ENCODE measurements at places on chromosomes 16 and 17.

DNA sequence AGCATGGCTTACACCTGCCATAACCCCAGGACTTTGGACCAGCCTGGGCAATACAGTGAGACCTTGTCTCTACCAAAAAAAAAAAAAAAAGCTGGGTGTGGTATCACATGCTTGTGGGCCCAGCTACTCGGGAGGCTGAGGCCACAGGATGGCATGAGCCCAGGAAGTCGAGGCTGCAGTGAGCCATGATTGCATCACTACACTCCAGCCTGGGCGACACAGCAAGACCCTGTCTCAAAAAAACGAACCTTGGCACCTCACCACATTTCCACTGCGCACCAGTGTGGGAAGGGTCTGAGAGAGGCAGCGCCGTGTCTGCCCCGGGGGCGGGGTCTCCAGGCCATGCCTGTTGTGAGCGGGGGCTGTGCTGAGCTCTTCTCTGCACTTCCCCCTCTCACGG is 6.3 kb downstream of the ACSF3 start:
- no peak for DNase-seq

DNA sequence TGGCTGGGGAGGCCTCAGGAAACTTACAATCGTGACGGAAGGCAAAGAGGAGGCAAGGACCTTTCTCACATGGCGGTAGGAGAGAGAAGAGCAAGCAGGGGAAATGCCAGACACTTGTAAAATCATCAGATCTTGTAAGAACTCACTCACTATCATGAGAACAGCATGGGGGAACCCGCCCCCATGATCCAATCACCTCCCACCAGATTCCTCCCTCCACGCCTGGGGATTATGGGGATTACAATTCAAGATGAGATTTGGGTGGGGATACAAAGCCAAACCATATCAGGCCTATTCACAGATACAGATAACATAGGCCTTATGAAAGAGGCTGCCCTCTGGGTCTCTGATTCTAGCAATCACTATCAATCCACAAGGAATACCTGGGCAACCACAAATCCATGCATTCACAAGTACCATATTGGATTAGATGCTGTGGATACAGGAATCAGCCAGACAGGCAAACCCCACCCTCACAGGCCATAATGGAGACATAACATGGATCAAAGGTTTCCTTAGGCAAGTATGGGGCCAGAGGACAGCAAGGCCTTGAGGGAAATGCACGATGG is 284.9 kb downstream of the SOX9 start:
- no peak for DNase-seq

DNA sequence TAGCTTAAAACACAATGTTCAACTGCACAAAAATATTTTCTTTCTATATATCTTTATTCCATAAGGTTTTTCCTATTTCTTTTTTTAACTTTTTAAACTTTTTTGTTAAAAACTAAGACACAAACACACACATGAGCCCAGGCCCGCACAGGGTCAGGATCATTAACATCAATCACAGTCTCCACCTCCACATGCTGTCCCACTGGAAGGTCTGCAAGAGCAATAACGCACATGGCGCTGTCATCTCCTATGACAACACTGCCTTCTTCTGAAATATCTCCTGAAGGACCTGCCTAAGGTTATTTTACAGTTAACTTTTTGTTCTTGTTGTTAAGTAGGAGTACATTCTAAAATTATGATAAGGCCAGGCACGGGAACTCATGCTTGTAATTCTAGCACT is 4.1 kb downstream of the CFAP20 start:
- no peak for DNase-seq

DNA sequence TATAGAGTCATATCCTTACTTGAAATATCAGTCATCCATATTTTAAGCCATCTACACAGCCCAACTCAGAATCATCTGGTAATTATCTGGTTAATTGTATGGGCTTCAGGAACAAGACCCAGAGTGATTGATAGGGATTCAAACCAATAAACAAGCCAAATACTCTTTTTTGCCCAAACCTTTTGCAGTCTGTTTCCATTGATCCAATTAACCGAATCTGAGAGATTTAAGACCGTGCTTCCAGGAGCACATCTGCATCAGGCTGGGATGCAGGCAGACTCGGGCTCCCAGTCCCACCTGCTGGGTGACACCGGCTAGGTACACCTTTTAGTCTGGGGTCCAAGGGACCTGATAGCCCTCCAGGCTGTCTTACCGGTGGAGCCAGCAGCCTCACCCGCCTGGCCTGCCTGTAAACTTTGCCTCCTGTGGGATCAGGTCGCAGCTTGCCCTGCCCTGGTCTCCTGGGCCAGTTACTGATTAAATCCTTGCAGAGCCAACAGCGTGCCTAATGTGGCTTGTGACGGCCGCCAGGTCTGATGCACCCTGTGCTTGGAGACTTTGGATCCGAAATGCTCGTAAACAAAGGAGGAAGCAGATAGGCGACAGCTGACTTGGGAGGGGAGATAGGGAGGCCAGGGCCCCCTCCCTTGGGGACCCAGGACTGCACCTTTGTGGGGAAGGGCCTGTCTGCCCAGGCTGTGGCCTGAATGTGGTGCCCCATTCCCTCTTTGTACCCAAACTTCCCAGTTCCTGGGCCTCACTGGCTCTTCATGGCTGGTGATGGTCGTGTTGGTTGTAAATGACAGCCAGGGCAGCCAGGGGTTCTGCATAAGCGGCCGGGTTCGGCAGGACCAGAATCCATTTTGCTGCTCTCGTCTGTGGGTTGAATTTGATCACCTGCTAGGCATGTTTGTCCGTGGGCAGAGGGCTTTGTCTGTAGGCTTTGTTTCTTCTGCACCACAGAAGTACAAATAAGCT is 3.8 kb downstream of the CMIP start:
- no peak for DNase-seq

GRCh38 chr17:48790607-48791127 is 26.4 kb downstream of the TTLL6 start:
- DNase-seq = no peak

GRCh38 chr17:13222975-13223374 is 205.1 kb upstream of the ELAC2 start:
- DNase-seq = no peak

GRCh38 chr17:15239491-15239890 is 25.6 kb downstream of the PMP22 start:
- no peak for DNase-seq

DNA sequence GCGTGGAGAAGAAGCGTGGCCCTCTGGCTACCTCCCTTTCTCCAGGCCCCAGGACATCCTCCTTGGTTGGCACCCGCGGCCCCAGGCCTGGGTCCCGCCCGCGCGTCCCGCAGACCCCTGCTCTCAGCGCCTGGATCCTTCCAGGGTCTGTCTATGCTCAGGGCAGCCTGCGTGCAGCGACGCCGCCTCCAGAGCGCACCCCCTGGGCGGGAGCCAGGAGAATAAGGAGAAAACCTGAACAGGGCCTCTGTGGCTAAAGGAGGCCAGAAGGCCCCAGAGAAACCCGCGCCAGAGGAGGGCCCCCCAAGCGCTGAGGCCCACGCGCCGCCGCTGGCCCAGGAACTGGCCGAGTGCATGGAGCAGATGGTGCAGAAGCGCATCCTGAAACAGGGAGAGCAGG is 40.4 kb upstream of the DNAJA2 start:
- DNase-seq = no peak

GRCh38 chr17:6823011-6823442 is 8.5 kb downstream of the TEKT1 start:
- DNase-seq = no peak

DNA sequence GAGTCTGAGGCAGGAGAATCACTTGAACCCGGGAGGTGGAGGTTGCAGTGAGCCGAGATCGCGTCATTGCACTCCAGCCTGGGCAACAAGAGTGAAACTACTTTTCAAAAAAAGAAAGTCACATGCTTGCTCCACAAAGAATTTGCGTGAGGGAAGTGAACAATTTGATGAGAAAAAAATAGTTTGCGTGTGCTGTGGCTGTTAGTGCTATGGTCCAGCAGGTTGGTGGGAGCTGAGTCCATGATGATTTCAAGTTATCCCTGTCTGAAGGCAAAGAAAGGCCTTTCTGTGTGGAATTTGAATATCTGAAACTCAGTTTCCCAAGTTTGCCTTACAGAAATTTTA is 21.0 kb downstream of the PRCD start:
- no peak for DNase-seq

DNA sequence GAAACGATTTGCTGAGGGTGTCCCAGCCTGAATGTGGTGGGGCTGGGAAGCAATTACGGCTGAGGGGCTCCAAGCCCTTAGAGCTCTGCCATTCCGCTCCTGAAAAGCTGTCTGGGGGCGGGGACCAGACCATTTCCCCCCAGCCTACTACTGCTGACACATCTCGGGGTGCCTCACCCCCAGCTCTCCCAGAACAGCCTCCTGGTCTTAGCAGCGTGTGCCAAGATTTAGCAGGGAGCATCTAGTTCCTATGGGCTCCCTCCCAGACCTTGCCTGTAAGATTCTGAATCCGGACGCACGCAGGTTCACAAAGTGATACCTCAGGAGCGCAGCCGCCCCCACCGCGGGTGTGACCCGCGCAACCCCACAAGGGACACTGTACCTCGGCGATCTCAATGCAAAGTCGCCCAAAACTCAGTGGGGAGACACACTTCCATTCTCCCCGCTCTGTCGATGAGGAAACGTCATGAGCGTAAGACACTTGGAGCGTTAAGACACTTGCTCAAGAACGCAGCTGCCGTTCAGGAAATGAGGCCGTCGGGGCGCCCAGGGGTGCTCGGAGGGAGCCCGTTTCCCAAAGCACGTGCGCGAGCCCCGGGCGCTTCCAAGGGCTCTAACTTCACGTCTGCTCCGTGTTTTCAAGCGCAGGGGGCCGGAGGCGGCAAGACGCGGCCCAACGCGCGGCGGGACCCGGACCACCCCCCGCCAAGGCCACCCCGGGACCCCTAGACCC is 629 bp downstream of the GEMIN4 start:
- DNase-seq = peak; percentile 34

DNA sequence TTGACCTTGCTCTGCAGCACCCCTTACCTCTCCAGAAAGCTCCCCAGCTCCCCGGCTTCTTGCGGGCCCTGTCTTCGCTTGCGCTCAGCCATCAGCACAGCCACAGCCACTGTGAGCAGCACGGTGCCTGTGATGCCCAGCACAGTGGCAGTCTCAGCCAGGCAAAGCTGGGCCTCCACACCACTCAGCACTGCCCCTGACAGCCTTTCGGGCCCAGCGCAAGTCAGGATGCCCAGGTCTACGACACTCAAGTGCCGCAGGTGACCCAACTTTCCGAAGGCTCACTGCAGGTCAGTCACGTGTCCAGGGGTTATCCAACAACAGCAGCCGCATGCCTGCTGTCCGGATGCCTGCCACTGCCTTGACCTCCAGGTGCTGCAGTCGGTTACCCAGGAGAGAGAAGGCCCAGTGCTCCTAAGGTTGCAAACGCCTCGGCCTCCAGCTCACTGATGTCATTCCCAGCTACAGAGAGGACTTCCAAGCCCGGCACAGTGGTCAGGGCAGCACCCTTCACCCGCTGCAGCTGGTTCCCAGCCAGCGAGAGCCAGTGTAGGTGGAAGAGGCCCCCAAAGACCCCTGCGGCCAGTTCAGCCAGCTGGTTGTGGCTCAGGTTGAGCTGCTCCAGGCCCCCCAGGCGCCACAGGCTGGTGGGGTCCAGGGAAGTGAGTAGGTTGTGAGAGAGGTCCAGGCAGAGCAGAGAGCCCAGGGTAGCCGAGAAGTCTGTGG is 8.9 kb upstream of the TMEM101 start:
- no peak for DNase-seq

- DNase-seq = no peak
Measured at GRCh38 chr17:43791589-43791988, 11.4 kb downstream of the CFAP97D1 start.

- no peak for DNase-seq
Measured at GRCh38 chr16:87625241-87625797, 23.0 kb downstream of the JPH3 start.

- DNase-seq = no peak
Measured at GRCh38 chr16:86899757-86900156, 321.4 kb downstream of the FOXL1 start.

GRCh38 chr17:68610554-68610953 is 9.4 kb upstream of the FAM20A start:
- DNase-seq = no peak
